Activated CD4-positive, alpha-beta T cell treated with anti-CD3 and anti-CD28 coated beads, Interleukin-10, Interleukin-2, amounts not matched to agents 100 ng/mL and 50 ng/mL, durations not matched to agents 16 hours and 8 hours (primary cell): ENCODE measurements at places on chromosomes 5 and 9.

GRCh38 chr9:104304925-104305324 is 199.1 kb upstream of the OR13F1 start:
- DNase-seq, result no peak

- DNase-seq, result peak; percentile 65
Observed at GRCh38 chr5:1793301-1793740, 6.3 kb downstream of the MRPL36 start.

- no peak for DNase-seq
Observed at GRCh38 chr5:50441493-50441955, 436 bp upstream of the EMB start.

- DNase-seq, result no peak
Observed at GRCh38 chr5:116814626-116815385, 240.2 kb upstream of the SEMA6A start.

DNA sequence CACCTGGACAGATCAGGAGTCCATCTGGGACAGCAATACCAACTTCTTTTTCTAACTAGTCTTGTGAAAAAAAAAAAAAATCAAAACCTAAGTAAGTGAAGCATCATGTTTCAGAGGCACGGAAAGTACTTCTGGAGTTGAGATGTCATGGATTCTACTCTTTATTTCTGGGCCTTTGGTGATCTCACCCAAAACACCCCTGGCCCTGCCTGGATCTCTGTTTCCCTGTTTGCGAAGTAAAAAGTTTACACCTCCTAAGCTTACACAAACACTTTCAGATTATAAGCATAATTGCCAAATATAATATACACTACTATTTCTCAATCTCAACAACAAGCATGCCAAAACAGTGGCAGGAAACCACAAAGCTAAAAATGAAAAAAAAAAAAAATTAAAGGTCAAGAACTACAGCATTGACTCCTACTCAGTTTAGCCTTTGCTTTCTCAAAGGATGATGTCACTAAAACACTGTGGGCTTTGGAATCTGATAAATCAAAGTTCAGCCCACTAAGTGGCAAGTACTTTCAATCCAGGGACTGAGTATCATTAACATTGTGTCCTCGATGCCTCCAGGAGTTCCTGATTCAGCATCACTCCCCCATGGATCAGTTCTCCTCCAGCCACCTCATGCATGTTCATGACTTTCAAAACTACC is 291.9 kb downstream of the NFIB start:
- no peak for DNase-seq

GRCh38 chr5:71482132-71482531 is 26.7 kb downstream of the BDP1 start:
- no peak for DNase-seq

- no peak for DNase-seq
Observed at GRCh38 chr5:80798633-80799032, 143.8 kb upstream of the DHFR start.

DNA sequence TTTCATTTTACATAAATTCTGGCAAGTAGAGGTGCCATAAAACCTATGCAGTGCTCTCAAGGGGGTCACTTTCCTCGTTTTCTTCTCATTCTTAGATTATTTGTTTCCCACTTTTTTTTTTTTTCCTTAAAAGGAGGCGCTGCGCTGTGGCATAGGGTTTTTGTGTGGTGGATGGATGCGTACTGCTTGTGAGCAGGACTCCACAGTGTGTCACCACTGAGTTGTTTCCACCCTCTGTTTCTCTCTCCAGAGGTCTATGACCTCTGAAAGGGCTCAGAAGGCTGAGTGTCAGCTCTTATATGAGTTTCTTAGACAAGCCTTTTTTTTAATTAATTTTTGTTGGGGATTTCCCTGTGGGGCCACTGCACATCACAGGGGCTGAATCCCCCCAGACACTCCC is 13.6 kb upstream of the CLTB start:
- DNase-seq, result no peak

DNA sequence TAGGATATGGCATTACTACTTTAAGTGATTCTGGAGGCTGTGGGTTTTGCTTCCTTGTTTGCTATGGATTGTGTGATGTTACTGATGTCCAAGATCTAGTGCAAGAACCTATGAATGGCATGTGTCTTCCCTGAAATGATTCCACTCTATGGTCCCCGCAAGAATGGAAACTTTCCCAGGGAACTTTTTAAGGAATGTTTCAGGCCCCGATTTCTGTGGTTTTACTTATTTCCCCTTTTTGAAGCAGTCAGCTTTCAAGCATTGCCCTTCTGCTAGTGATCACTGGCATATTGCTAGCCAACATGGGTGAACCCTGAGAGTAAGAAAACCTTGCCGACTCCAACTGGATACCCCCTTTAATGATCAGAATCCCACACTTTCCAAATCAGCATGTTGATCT is 26.6 kb upstream of the CD180 start:
- no peak for DNase-seq

- DNase-seq, result peak; percentile 55
Observed at GRCh38 chr9:9942764-9943424, 669.9 kb downstream of the PTPRD start.

GRCh38 chr5:147686421-147686820 is 96.1 kb downstream of the JAKMIP2 start:
- no peak for DNase-seq

GRCh38 chr5:40981420-40981819 is 72.1 kb downstream of the C7 start:
- DNase-seq, result no peak

- no peak for DNase-seq
Observed at GRCh38 chr5:28249771-28250415, 1211.5 kb upstream of the CDH9 start.

DNA sequence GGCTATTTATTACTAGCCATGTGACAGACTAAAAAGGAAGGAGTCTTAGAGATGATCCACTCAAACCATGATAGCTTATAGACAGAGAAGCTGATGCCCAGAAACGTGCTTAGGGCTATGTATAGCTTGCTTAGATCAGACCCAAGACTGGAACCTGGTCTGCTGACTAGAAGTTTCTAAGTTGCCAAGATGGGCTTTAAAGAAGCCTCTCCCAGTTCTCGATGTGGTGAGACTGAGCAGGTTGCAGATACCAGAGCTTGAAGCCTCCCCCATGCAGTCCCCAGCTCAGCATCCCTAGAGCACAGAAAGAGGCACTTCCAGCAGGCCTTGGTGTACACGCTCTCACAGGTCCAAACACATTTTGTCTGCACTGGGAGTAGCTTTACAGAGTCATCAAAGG is 51.1 kb upstream of the ATP10B start:
- no peak for DNase-seq

- no peak for DNase-seq
Observed at GRCh38 chr9:113563826-113564497, 100.4 kb downstream of the RGS3 start.

- DNase-seq, result peak; percentile 34
Observed at GRCh38 chr9:104774831-104775573, 11.1 kb downstream of the NIPSNAP3B start.

- DNase-seq, result no peak
Observed at GRCh38 chr5:167726642-167727041, 564.8 kb upstream of the WWC1 start.

GRCh38 chr5:24633715-24634325 is 11.0 kb downstream of the CDH10 start:
- DNase-seq, result peak; percentile 29

- DNase-seq, result no peak
Observed at GRCh38 chr9:113531919-113532808, 68.6 kb downstream of the RGS3 start.

DNA sequence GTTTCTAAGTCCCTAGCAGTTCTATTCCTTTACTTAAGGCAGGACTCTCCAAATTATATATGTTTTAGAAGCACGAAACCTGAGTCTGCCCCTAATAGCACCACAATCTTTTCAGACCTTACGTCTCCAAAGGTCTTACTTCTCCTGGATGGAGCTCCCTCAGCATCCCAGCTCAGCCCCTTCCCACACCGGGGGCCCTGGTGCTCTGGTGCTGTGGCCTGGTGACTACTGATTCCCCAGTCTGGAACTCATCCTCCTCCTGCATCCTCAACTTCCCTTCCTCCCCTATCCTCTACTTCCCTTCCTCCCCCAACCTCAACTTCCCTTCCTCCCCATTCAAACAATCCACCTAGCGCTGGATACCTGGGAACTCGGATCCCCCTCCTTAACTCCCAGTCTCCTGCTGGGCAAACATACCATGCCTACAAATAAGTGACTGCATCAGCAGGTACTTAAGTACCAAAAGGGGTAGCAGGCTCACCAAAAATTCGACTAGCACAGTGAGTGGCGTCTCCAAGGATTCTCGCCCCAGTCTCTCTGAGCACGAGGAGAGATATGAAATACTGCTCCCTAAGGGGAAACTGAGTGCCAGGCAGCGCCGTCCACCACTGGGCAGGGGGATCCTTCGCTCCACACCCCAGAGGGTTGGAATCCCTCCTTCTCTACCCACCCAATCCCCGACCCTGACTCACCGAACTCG is 831 bp downstream of the IGFBPL1 start:
- DNase-seq, result no peak

DNA sequence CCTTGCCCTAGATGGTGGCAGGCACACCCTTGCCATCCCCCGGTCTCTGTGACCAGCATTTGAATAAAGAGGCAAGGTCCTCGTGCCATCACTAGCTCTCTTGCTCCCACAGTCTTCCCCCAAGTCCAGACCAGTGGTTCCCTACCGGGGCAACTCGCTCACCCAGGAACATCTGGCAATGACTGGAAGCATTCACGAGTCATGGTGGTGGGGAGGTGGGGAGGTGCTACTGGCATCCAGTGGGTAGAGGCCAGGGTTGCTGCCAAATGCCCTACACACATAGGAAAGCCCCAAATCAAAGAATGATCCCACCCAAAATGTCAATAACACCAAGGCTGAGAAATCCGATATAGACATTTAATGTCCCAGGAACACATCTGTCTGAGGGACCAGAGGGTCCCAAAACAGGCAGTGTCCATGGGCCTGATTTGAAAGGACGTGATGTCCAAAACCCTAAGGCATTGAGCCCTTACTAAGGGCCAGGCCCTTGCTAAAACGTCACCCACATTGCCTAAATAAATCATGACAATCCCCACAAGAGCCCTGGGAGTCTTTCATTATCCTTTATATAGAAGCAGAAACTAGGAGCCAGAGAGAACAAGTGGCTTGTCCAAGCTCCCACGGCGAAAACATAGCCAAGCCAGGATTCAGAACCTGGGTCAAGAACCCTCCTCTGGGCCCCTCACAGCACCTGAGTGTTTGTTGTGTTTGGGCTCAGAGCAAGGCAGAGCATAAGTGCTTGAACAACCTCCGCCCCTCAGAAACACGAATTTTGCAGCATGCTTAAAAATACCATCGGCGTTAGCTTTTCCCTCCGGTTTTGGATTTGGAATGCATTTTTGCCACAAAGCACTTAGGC is 119.3 kb upstream of the WWC1 start:
- DNase-seq, result no peak
